Fibroblast of upper back skin (primary cell): ENCODE measurements at places on chromosomes 3 and 15.

GRCh38 chr3:159761848-159762635 lies 226.6 kb upstream of the IL12A start:
- DNase-seq, result peak; percentile 55

- peak; percentile 62 for DNase-seq
Observed at GRCh38 chr15:99976811-99977271, 243.6 kb upstream of the LYSMD4 start.

GRCh38 chr15:58393241-58393662 lies 38.5 kb upstream of the LIPC start:
- peak; percentile 52 for DNase-seq

GRCh38 chr3:71564361-71564760 lies 19.2 kb downstream of the FOXP1 start:
- no peak for DNase-seq

DNA sequence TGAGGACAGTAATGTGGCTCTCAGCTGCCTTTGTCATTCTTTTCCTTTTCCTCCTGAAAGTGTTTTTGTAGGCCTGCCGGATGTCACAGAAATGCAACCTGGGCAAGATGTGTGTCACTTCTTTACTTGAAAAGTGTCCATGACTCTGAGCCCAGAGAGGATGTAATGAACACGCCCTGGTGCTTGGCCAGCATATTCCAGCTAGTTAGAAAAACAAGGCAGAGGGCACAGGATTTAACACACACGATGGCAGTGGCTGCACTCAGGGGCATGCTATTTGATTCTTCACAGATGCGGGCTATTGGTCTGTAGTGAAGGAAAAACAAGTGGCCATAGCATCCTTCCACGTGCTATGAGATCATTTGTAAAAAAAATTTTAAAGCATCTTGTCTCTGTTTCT lies 30.3 kb upstream of the PTX3 start:
- DNase-seq, result no peak

DNA sequence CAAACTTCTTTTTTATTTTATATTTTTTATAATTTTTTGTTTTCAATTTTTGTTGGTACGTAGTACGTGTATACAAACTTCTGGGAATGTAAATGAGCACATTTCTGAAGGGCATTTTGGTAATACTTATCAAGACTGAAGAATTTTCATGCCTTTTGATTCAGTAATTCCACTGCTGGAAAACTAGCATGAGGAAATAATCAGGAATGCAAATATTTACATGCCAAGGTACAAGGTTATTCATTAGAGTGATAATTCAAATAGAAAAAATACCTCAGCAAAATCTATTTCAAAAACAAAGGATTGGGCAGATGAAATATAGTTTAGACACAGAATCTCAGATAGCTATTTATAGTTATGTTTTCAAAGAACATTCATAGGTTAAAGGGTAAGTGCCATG lies 128.7 kb downstream of the DMXL2 start:
- peak; percentile 5 for DNase-seq

DNA sequence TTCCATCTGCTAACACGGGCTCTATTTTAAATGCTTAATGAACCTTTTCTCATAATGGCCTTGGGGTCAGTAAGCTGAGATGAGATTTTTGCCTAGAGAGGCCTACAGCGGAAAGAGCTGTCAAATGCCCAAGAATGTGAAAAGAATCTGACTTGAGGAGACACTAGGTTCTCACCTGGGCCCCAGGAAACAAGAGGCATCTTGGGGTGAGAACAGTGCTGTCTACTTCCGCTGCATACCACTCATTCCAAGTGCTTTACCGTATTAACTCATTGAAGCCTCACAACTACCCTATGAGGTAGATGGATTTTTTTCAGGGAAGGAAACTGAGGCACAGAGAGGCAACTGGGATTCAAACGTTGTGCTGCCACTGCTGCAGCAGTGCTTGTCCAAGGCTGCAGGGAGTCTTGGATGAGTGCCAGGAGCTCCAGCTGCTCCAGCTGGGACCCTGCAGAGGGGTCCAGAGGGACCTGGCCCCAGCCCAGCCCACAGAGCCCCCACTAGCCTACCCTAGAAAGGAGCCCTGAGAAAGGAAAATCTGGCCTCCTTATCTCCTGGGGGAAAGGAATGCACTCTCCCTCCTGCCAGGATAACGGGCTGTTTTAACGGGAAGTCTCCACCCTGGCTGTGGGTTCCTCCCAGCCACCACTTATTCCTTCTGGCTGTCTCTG lies 68.4 kb downstream of the SLC12A8 start:
- DNase-seq, result peak; percentile 69

DNA sequence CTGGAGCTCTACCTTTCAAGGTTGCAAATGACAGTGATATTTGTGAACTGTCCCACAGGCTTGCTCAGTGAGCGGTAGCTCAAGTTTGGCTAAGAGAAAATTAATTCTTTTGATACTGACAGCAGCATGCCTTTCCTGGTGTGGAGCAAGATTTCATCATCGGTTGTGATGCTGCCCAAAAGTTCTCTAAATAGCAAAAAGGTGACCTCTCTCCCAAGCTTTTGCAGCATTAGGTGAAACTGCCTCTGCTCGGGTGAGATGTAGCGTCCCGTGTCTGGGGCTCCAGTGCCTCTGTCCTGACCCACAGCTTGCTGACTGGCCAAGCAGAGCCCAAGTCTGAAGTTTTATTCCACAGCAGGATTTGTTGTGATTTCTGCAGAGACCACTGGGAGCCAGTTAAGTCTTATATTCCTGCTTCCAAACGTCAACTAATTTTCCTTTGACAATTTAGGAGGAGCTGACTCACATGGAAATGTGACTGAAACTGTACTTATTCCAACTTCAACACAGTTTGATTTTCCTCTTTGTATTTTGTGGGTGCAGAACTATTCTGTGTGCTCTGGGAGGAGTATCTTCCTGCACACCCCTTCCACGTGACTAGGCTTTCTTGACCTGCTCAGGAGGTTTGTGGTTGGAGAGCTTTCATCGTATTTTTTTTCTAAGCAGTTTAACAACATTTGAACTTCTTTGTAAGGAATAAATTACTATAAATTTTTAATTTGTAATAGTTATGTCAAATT lies 5.9 kb downstream of the SYNM start:
- peak; percentile 58 for DNase-seq

DNA sequence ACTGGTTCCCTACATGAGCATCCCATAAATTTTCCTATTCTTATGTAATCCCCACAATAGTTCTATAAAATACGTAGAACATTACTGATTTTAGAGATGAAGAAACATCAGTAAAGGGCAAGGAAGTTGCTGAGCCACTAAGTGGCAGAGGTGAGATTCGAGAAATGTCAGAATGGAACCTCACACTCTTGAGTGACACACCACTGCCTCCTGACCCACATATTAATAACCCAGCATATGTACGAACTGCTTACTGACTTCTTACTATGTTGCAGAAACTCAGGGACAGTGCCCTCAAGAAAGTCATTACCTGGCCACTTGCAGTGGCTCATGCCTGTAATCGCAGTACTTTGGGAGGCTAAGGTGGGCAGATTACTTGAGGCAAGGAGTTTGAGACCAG lies 1022.4 kb downstream of the FHIT start:
- DNase-seq, result no peak

DNA sequence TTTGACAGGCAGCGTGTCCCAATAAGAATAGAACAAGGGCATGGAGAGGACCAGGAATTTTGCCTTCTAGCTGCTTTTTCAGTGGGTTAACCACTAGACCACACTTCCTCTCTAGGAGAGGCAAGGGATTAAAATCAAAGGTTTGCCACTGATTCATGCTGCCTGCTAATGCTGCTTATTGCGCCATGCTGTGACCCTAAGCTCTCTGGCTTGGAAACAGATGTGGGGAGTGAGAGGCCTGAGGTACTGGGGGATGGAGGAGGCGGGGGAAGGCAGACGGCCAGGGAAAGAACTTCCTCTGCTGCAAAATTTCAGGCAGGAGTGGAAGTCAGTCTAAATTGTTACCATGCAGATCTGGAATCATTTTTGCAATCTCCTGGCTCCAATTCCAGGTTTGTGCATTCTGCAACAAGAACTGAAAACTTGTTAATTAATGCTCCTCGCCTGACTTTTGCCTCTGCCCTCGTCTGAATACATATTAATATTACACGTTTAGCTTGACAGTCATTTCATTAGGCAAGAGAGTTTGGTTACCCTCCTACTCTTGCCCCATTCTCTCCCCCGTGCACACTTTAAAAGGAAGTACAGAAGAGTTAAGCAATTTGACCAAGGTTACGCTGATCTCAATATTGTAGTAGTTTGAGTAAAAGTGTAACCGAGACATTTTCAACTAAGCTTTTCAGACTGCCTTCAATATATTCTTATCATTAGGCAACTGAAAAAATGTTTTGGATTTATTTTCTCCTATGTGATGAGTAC lies 121.7 kb upstream of the SPRED1 start:
- DNase-seq, result peak; percentile 99

GRCh38 chr3:115706311-115706829 lies 83.1 kb downstream of the GAP43 start:
- no peak for DNase-seq

DNA sequence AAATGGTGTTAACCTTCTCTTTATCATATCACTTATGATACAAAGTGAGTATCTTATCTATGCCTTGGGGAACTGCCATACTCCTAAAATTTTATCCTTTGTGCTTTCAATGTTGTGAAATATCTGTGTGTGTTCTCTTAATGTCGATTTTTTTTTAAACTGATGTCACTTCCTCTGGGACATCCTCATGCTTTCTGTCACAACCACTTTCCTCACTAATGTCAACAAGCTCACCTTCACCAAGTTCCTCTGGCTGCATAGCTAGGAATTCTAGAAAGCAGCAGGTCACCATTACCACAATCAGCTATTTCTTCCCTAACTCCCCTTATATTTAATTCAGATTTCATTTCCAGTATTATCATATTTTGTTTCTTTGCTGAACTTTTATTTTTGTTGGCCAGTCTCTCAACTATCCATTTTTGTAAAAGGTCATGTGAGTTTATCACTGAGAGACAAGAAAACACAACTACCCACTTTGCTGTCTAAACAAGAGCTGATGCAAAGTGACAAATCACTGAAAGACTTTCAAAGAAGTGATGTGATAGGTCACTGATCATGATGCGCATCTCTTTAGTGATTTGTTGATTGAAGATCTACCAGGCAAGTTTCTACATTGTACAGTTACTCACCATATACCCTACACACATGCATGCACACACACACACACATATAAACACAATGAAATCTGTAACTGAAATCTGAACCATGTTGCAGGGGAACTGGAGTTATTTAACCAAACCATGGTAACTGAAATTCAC lies 369.0 kb downstream of the ULK4 start:
- no peak for DNase-seq
